DMS153 (cell line): ENCODE measurements at places on chromosomes 16 and 17.

DNA sequence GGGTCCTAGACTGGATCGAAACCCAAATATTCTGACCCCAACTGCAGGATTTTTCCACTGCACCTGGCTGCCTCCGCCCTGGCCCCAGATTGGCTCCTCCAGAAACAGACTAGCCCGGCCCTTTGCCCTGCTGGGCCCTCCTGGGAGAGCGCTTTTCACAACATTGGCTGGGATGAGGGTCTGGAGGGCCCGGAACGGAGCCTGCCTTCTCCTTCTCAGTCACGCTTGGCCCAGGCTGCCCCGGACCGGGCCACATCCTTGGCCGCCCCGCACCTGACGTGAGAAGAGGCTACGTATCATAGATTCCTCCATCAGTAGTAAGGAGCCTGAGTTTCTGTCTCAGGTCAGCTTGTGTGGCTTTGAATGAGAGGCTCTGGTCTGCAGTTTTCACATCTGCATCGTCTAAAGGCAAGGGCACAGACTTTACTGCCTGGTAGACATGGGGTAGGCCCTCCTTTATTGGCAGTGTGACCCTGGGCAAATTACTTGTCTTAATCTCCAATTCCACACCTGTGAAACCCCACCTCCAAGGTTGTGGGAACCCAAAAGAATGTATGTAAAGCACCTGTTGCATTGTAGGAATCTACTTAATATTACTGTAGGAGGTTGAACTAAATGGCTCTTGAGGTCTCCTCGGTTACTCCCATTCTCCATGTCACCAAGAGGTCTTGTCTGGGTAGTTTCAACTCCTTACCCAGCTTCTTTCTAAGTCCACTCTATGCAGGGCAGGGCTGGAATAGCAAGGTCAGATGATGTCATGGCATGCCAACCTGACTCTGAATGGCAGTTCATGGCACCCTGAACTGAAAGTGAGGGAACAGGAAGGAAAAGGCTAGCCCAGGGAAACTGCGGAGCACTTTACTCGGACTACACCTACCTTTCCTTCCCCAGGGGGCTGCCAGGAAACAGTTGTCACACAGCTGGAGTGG, 661 bp downstream of the LRRC3C start:
- no peak for DNase-seq

- no peak for DNase-seq
Measured at GRCh38 chr17:64145375-64145750, 15.4 kb upstream of the ERN1 start.

GRCh38 chr17:40937384-40937819, at the start of gene KRT23:
Gene KRT23 (minus strand): TSS chr17:40937646. CDS start chr17:40936603, 1,043 bp downstream.
- no peak for DNase-seq

- DNase-seq = peak; percentile 81
Measured at GRCh38 chr16:82181461-82182185, 11.6 kb upstream of the MPHOSPH6 start.
